Esophagus squamous epithelium (tissue), 5 donors: ENCODE measurements at places on chromosomes 11 and 22.

DNA sequence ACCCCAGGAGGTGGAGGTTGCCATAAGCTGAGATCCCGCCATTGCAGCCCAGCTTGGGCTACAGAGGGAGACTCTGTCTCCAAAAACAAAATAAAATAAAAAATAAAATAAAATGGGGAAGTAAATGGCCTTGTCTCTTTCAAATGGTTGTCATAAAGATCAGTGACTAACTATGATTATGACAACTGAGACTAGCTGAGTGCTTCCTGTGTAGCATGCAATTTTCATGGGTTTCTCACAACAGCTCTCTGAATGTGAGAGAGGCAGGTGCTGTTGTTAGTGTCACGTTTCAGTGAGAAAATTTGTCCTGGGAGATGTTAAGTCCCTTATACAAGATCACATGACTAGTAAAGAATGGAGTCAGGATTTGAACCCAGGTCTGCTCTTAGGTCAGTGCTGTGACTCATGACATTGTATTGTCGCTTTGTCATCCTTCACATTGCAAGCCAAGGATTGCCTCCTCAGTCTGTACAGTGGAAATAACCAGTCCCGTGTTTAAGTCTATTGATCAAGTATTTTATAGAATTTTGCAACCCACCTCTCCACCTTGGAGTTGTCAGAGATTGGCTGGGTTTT is 163.3 kb upstream of the CCDC90B start:
- DNase-seq = no peak

GRCh38 chr11:61392981-61393595 is 701 bp downstream of the TMEM216 start:
- DNase-seq = no peak

GRCh38 chr11:128508770-128509510 is 78.4 kb downstream of the ETS1 start:
- DNase-seq = no peak

DNA sequence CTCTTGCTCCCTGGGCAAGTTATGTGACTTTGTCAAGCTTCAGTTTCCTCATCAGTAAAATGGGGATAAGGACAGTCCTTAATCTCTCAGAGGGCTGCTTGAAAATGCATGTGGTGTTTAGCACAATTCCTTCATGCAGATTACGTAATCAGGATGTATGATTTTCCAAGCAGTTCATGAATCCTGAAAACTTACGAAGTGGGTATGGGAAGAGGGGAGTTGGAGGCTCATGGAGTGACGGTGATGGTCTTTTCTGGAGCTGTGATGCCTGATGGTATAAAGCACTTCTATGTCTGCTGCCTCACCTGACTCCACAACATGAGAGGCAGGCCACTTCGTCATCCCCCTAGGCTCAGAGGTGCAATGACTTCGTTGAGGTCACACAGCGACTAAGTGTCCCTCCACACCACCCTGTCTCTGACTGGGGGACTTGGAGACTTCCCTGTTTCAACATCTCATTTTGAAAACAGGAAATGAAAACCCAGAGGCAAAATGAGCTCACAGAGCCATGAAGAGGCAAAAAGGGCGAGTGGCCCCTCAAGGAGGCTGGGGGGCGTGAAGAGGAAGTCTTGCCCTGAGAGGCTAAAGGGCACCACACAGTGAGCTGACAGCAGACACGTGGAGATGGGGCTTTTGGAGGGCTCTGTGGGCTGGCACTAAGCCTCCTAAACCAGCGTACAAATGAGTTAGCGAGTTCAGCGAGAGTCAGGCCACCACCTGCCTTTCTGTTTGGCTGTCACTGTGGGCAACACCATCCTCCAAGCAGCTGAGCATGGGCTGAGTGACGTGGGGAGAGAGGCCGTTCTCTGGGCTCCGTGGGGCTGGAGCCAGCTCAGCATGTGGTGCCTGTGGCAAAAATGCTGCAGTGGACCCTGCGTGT is 10.1 kb downstream of the MCM5 start:
- no peak for DNase-seq

DNA sequence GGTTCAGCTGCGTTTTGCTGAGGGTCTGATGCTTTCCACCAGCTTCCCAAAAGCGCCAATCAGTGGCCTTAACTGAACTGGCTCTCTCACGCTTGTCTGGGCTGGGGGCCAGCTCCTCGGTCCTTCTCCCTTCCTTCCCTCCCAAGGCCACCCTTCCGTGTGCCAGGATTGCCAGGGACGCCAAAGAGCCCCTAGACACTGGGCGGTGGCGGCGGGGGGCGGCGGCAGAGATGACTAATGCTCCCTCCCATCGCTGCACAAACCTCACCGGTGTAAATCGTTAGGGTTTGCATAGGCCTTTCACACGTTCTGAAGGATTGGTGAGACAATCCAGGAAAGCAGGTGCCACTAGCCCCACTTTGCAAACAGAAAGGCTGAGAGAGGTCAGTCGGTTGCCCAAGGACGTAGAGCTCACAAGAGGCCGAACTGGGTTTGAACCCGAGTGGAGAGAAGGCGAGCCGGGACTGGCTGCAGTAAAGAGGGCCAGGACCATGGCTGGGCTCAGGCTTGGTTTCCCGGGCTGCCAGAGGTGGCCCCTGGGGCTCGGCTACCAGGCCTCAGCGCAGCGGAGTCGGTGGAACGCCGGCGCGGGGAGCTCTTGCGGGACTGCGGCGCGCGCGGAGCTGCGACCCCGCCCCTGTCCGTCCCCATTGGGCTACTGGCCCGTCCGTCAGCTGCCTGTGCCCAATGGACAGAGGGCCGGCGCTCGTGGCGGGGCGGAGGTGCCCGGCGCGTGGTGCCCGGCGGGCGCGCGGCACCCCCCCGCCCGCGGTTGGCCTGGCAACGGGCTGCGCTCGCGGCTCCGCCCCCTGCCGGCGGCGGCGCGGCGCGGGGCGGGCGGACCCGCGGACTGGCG is 589 bp upstream of the GNAZ start:
- DNase-seq = peak; percentile 32

GRCh38 chr11:118619444-118620197 is 12.2 kb downstream of the PHLDB1 start:
- no peak for DNase-seq

DNA sequence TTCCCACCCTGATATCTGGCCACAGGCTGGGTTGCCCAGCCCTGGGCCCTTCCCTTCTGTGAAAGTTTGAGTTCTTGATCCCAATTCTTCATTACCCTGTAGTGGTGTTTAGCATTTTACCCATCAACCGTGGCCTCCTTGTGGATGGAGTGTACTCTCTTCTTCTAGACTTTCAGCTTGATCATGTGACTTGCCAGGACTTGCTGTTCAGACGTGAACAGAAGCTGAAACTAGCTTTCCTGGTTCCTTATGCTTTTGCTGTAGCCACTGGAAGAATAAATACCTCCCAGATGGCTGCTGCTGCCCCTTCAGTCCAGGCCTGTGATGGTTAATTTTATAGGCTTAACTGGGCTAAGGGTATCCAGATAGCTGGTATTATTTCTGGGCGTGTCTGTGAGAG is 32.7 kb upstream of the DAGLA start:
- no peak for DNase-seq

DNA sequence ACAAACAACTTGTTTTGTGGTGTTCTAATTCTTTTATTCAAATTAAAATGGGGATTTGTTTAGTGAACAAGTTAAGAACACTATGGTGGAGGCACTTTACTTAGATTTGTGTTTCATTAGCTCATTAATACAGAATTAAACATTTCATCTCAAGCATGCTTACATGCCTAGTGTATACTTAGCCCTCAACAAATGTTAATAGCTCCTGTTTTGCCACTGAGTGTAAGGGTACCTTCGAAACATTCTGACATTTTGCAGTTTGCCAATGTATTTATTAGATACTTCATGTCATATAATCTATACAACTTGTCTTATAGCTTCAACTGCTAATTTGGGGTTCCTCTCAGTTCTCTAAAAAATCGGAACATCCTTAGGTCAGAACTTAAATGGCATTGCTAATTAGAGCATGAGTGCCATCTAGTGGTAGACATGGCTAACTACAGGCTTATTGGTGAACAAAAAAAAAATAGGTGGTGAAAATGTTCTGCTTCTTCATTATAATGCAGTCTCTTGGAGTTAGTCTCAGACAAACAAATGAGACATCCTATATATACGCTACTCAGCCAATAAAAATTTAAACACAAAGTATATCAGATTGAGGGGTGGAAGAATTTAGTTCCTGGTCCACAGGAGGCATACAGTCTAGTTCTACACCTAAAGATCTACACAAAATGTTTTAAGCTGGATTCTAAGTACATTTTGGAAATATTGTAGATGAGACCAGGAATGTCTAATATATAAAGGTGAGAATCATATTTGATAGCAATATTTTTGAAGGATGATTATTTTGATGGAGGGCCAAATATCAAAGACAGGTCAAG is 4.9 kb upstream of the CNTN5 start:
- no peak for DNase-seq

DNA sequence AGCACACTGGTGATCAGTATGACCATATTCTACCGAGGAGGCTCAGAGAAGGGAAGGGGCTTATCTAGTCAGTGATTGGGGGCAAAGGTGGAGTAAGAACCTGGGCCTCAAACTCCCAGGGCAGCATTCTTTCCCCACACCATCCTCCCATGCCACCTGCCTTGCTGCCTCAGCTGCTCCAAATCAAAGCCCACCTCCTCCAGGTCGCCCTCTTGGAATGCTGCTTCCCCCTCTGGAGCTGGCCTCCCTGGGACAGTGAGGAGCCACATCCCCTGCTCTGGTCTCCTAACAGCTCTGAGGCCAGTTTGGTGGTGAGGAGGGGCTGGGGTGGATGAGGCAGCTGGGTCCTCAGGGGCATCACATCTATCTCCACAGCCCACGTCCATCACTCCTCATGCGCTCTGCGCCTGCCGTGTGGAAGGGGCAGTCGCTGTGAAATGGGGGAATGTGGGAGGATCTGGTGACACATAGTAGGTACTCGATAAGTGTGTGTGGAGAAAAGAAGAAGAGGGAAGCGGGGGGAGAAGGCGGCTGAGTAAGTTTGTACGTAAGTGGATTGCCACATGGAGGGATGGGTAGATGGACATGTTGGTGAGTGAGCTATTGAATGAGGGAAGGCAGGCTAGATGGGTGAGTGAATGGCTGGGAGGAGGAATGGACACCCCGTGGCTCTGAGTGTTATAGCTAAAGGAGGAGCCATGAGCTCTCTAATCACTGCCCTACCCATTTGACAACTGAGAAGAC is 16.1 kb upstream of the ARHGEF17 start:
- DNase-seq = no peak

- no peak for DNase-seq
Measured at GRCh38 chr11:5992604-5993251, 5.9 kb upstream of the OR52L1 start.

GRCh38 chr11:70226967-70227366 is 23.9 kb downstream of the FADD start:
- DNase-seq = no peak

- DNase-seq = no peak
Measured at GRCh38 chr11:108246308-108246707, 23.4 kb downstream of the ATM start.

DNA sequence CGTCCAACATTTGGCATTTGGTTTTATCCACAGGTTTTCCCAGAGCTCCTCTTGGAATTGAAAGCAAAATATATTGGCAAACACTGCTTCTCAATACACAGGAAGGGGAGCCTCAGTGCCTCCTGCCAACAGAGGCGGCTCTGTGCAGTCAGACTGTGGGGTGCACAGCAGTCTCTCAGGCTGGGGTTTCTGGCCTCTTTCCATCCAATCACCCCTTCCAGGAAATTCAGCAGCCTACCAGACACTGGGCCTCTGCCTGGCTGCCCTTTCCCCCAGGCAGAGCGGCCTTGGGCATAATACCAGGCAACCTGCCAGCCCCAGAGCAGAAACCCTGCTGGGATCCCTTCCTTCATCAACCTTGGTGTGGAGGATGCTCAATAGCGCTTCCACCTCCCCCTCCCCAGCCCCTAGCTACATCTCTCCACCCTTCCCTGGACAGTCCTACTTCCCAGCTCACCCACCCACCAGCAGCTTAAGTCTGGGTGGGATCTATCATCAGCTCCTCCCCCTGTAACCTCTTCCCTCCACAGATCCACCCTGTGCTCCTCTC is 17.8 kb upstream of the RAPSN start:
- DNase-seq = no peak

- no peak for DNase-seq
Measured at GRCh38 chr11:132451942-132452601, 1080.2 kb downstream of the OPCML start.

DNA sequence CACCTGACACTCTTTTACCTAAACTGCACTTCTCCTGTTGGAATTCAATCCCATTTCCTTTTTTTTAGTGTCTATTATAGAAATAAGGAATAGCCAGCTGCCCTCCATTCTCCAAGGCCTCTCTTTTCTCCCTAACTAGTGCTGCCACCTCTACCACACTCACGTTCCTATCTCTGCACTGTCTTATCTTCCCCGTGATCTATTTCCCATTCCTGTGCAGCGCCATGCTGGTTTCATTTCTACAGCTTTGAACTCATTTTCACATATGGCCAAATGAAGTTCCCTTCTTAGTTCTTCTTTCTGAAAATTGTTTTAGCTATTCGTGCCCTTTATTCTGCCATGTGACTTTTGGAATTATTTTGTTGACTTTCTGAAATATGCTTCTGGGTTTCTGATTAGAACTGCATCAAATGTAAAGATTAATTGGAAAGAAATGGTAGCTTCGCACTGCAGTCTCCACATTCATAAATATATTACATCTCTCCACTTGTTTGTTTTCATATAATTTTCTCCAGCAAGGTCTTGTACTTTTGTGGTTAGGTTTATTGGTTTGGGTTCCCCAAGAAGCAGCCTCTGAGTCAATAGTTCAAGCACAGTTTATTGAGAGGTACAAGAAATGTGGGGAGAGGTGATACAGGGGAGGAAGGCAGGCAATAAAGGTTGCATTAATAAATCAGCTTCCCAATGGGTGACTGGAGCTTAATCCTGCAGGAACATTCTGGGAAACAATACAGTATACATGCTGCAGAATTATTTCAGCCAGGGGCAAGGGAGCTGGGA is 43.7 kb upstream of the DRD2 start:
- DNase-seq = no peak

- DNase-seq = no peak
Measured at GRCh38 chr22:30547188-30547587, 647 bp upstream of the SEC14L6 start.

GRCh38 chr22:36257308-36257707 is 4.4 kb downstream of the APOL1 start:
- DNase-seq = no peak

GRCh38 chr11:115080923-115081680 is 402.8 kb downstream of the NXPE2 start:
- no peak for DNase-seq

GRCh38 chr11:78615724-78616123 is 41.1 kb upstream of the NARS2 start:
- DNase-seq = no peak

- DNase-seq = no peak
Measured at GRCh38 chr11:65378928-65379638, 3.4 kb downstream of the SLC25A45 start.
